ENCODE measurements at places on chromosomes 6 and 20.
A peak's percentile ranks its signal among the peaks of the same experiment; 100 is the strongest.

GRCh38 chr20:24872291-24873024 lies 76.6 kb upstream of the CST7 start:
- ATAC-seq: no peak

DNA sequence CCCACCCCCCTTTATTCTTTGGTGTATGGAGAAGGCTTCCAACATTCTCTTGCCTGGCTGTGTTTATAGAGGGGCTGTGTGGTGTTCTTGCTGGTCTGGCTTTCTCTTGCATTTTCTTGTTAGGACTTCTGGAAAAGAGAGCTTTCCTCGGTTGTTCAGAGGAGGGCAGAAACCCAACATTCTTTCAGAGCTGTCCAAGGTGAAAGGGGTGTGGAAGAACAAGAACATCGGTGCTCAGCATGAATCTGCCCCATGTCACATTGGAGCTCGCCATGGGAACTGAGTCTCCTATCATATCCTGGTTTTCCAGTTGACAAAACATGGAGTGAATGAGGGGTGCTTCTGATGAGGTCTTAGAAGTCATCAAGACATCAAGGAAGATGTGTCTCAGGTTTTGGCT lies 281.8 kb downstream of the RNF144B start:
- ATAC-seq: no peak

DNA sequence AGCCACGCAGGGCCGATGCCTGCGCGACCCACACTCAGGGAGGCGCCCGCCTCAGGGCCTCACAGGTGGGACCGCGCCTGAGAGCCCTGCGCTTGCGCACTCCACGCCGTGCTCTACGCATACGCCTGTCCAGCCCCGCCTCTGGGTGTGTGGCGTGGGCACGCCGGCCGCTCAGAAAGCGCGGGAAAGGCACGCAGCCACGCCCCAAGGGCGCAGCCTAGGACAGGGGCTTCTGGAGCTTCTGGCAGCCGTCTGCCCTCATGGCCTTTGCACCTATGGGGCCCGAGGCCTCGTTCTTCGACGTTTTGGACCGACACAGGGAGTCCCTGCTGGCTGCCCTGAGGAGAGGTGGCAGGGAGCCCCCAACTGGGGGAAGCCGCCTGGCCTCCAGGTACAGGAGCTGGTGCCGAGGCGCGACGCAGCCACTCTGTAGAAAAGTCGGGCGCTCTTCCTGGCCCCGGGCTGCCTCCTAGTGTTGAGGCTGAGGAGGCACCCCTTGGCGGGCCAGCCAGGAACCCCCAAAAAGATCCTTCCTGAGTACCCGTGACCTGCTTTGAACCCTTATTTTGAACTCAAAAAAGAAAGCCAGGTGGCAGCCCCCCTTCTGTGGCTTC lies at the start of gene SPO11:
TSS of gene SPO11 (plus strand) at position 196 of the 614 bp plus-strand sequence. CDS start at position 261, 65 bp downstream.
- peak; percentile 50 for ATAC-seq

GRCh38 chr6:17714879-17715851 lies 8.4 kb upstream of the NUP153 start:
- no peak for ATAC-seq

DNA sequence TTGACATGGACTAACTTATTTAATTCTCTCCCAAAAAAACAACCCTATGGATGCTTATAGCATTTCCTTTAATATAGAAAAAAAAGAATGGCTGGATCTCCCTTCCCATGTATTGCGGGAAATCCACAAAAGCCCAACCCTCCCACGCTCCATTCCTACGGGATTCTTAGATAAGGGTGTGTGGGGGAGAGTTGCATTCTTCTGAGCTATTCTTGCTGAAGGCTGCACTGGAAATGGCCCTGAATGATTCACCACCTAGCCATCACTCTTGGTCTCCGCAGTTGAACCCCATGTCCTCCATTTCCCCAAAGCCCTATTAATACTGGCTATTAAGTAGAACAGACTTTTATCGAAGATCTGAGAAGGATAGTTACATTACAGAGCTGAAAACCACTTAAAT lies 41.9 kb upstream of the ADGRF5 start:
- ATAC-seq: no peak
